Spinal cord (tissue), 10 donors: ENCODE measurements at places on chromosomes 7 and 10. TPM values are rescaled to one million over a fixed set of nuclear protein-coding genes. Genes with fewer than 3 reads are reported as not detected.

DNA sequence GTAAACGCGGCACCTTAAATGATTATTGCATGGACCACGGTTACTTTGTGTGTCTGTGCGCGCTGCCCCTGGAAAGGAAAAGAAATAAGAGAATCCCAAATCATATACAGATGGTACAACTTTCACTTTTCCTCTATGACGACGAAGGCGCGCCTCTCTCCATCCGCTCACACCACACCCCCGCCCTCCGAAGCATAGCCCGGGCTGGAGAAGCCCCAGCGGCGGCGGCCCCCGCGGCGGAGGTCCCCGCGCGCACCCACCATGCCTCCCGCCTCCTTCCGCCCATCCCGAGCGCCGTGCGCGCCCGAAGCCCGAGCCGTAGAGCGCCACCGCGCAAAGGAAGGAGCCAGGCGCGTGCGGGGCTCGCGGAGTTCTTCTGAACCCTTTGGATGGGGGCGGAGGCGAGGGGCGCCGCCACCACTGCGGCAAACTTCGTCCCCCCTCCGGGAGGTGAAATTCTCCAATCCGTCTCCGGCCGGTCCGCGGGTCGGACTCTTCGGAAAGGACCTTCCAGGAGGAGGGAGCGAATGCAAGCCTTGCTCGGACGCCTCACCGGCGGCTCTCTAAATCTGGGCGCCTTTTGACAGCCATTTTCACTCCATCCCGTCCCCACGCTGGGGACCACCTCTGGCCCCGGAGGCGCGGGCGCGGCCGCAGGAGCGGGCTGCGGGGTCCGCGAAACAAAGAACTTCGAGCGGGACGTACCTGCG is 588 bp downstream of the GLI3 start:
- H3K27me3 ChIP-seq, result peaks cover 20% of the 10 kb centered on the region
- peak; percentile 86 for DNase-seq
- H3K4me1 ChIP-seq, result peaks cover 22% of the 10 kb centered on the region
- H3K27ac ChIP-seq, result peak overlapping the region; percentile 92

DNA sequence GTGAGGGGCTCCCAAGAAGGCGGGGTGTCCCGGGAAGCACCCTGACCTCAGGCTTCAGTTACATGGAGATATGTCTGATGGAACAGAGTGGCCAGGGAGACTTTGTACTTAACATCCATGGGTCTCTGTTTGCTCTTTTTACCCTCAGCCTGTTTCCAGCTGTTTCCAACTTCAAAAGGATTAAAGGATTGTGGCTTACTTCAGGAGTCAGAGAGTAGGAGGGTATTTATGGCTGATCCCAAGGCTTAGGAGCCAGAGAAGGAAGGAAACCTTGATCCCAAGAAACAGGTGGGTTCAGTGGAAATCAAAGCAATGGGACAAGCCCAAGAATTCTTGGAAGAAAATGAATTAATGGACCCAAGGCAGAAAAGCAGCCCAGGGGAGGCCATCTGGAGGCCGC is 37.7 kb upstream of the ZNF438 start:
- peaks cover 3% of the 10 kb centered on the region for H3K4me1 ChIP-seq
- H3K27ac ChIP-seq, result no peak overlapping the region
- no peaks in the 10 kb centered on the region for H3K27me3 ChIP-seq
- no peaks in the 10 kb centered on the region for H3K36me3 ChIP-seq
- no peak overlapping the region for H3K4me3 ChIP-seq
- DNase-seq, result no peak

- H3K27me3 ChIP-seq, result no peaks in the 10 kb centered on the region
- H3K36me3 ChIP-seq, result no peaks in the 10 kb centered on the region
- H3K4me1 ChIP-seq, result no peaks in the 10 kb centered on the region
- no peak overlapping the region for H3K4me3 ChIP-seq
- H3K27ac ChIP-seq, result no peak overlapping the region
These were observed 52.5 kb upstream of the LHFPL3 start for GRCh38 chr7:104275900-104276299.

DNA sequence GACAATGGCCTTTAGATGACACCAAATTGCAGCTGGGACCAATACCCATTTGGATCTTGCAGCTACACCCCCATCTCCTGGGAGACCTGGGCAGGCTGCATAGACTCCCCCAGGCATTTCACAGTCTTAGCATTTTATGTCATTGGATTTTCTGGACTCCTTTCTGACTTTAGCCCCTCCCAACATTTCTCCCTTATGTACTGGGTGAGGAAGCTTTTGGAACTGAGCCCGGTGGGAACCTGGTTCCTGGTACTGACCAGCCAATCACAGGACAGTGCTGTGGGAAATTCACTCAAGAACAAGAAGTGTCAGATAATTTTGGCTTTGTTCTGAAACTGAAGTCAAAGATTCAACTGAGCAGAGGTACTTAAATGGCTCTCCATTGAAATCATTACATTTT is 177.7 kb downstream of the ACTR3B start:
- no peak for DNase-seq
- H3K4me3 ChIP-seq, result no peak overlapping the region
- no peaks in the 10 kb centered on the region for H3K36me3 ChIP-seq
- H3K4me1 ChIP-seq, result no peaks in the 10 kb centered on the region

DNA sequence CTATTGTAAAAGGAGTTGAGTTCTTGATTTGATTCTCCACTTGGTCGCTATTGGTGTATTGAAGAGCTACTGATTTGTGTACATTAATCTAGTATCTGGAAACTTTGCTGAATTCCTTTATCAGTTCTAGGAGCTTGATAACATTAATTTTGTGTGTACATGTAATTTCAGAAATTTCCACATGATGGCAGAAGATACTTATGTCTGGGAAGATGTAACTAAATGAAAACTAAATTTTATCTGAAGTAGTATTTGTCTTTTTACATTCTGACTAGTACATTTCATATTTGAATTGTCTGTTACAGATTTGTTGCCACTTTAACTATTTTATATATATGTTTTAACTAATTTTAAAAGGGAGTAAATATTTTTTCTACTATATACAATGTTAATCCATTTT is 27.6 kb downstream of the SDHAF3 start:
- no peak overlapping the region for H3K4me3 ChIP-seq
- H3K36me3 ChIP-seq, result no peaks in the 10 kb centered on the region

DNA sequence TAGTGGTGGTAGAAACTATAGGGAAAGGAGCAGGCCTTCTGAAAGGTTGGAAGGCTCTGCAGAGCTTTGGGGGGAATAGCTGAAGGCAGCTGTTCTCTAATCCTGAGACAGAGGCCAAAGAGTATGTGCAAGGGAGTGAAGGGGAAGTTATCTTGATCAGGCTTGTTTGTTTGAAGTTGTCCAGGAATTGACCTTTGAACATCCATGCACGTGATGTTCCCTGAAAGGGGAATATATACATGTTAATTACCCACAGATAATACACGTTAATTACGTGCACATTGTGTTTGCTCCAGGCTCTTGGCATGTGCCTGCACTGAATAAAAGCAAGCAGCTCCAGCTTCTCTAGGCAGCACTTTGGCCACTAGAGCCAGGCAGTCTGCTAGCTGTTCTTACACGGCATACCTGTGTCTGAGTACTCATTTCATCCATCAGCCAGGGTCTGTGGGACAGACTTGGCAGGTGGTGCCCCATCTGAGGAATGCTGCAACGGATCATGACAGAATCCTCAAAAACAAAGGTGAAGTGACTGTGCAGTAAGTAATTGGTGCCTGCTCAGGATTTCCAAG is 18.0 kb upstream of the STARD3NL start:
- H3K4me1 ChIP-seq, result no peaks in the 10 kb centered on the region
- H3K4me3 ChIP-seq, result no peak overlapping the region
- no peaks in the 10 kb centered on the region for H3K27me3 ChIP-seq
- no peak overlapping the region for H3K27ac ChIP-seq

- DNase-seq, result no peak
- H3K27ac ChIP-seq, result no peak overlapping the region
- peak overlapping the region; percentile 60 for H3K4me3 ChIP-seq
- H3K36me3 ChIP-seq, result peaks cover 21% of the 10 kb centered on the region
- peaks cover 18% of the 10 kb centered on the region for H3K4me1 ChIP-seq
These were observed 1.5 kb downstream of the ZC3HAV1L start for GRCh38 chr7:139034336-139034735.

C10orf62 gene
- total RNA-seq, result not detected

EVX1 gene
- total RNA-seq, result not detected
